ENCODE measurements at places on chromosomes 7 and 10. TPM values are rescaled to one million over a fixed set of nuclear protein-coding genes. Genes with fewer than 3 reads are reported as not detected.
A peak's percentile ranks its signal among the peaks of the same experiment; 100 is the strongest.

The GLI3 gene
- total RNA-seq, result 0.26 TPM

The CYP51A1 gene
- 40.7 TPM for total RNA-seq

The PPP2R2D gene
- total RNA-seq, result 41.9 TPM

The ZC3HAV1L gene
- total RNA-seq, result 17.9 TPM

The GIMAP7 gene
- 89.7 TPM for total RNA-seq

The ELN gene
- total RNA-seq, result not detected

The GPR146 gene
- 0.40 TPM for total RNA-seq

The ZNF248 gene
- 7.4 TPM for total RNA-seq

The CYCS gene
- total RNA-seq, result 160 TPM

The JCAD gene
- 0.16 TPM for total RNA-seq

DNA sequence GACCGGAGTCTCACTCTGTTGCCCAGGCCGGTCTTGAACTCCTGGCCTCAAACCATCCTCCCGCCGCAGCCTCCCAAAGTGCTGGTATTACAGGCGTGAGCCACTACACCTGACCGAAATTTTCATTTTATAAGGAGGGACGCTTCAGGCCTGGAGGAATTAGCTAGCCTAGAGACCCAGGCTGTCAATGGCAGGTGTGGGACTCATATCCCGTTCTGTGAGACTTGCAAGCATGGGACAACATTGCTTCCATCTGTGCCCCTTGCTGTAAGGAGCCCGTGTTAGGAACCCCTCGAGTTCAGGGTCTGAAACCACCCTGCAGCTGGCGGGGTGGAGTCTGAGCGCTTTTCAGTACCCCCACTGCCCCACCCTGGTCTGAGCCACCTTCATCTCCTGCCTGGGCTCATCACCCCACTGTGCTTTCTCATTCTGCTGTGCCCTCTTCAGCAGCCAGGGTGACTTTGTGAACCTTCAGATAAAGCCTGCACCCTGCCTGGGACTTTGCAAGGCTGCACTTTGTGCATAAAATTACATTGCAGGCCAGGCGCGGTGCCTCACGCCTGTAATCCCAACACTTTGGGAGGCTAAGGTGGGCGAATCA is 1.3 kb upstream of the DAGLB start:
- no peak for DNase-seq

DNA sequence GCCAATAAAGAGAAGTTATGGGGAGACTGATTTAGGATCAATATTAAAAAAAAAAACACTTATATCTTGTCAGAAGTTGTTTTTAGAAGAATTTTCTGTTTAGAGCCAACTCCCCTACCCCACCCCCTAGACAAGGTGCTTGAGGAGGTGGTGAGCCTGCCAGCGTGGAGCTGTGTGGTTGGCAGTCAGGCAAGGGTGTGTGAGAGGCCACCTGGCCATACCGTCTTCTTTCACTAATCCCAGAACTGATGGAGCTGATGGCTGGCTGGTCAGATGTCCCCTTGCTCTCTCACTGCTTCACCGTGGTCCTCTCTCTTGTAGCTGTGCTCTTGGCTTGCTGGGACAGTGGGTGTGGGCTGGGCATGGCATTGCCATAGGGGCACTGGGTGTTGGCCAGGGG is 34.3 kb downstream of the NACAD start:
- no peak for DNase-seq

DNA sequence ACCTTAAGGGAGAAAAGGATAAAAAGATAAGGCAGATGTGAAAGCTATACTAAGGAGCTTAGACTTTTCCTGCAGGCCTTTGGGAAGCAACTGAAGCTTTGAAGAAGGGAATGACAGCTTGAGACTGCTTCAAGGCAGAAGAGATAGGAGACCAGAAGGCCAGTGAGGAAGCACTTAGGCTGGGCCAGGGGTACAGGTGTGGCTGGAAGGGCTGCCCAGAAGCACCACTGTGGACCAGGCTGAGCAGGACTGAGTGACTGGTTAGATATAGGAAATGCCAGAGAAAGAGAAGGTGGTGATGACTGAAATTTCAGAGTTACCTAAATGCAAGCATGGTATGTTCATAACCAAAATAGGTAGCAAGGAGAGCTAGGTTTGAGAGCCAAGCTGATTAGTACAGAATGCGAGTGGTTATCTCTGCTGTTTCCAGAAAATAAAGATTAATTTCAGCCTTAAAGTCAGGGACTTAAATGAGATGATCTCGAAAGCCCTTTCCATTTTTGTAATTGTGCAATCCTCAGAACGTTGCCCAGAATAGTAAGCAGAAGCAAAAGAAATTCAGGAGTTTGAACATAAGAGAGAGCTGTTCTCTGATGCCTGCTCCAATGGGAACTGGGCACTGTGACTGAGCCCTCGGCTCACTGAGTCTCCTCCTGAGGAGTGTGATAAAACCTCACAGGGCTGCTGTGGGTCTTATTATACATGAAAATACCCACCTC is 54.9 kb downstream of the MET start:
- no peak for DNase-seq

DNA sequence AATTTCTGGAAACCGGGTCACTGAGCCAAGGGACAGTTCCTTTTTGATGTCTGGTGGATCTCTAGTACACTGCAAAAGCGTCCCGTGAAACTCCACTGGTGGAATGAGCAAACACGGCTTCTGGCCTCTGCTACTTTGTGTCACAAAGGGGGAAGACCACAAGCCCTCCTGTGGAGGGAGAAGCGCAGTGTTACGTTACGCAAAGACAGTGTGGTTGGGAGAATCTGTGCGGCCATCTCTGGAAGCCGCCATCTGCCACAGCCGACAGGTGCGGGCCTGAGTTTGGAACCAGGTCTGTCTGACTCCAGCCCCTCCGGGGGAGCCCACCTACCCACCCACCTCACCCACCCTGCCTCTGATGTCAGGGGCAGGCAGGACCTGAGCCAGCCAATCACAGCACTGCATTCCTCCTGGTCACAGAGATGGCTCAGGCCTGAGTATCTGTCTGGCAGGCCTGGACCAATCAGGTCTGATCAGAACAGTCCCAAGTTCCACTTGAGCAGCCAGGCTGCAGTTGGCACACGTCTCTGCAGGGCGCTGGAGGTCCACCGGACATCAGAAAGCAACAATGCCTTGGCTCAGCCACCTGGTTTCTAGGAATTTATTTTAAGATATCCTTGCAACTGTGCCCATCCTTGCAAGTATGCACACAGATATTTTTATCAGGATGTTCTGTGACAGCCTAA is 3.0 kb upstream of the CYP2W1 start:
- no peak for DNase-seq

- DNase-seq, result no peak
Measured at GRCh38 chr10:3123571-3124411, 48.8 kb downstream of the PITRM1 start.

- no peak for DNase-seq
Measured at GRCh38 chr7:128431754-128432153, 22.0 kb upstream of the IMPDH1 start.

DNA sequence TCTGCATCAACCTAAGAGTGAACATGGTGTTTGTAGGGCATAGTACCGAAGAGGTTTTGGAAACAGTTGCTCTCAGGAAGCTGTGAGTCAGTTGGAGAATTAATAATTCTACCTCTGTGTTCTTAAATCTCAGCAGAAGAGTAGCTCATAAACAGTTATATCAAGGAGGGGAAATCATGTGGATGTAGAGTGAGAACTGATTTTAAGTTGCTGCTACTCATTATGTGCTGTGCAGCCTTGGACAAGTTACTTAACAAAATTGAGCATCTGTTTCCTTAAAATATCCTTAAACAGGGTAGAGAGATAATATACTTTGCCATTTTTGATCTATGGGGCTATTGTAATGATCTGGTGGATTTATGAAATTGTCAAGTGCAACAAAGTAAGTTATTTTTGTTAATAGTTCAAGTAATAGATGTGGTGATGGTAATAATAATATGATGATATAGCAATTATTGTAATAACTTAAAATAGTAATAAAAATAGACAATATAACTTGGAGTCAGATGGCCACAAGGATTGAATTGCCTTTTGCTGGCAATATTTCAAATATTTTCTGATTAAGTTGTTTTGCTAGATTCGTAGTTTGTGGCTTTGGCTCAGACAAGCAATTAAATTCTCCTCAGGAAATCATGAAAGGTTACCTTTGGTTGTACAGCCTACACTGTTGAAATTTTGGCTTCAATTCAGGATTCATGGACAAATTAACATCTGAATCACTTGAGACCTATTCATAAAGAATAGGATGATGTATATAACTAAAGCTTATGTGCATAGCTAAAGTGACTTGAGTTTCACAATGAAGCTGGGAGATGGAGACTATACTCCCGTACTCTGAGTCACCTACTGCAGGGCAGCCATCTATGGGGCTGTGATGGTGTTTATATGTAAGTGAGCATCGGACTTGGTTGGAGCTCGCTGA is 228.5 kb downstream of the CDK14 start:
- no peak for DNase-seq

GRCh38 chr10:78974617-78975317 is 94.0 kb upstream of the ZMIZ1 start:
- DNase-seq, result peak; percentile 80

- DNase-seq, result no peak
Measured at GRCh38 chr7:144854839-144855424, 19.1 kb upstream of the TPK1 start.

- DNase-seq, result no peak
Measured at GRCh38 chr10:119670717-119671116, 19.5 kb downstream of the BAG3 start.

GRCh38 chr10:89002226-89002978 is 11.8 kb downstream of the FAS start:
- DNase-seq, result no peak

DNA sequence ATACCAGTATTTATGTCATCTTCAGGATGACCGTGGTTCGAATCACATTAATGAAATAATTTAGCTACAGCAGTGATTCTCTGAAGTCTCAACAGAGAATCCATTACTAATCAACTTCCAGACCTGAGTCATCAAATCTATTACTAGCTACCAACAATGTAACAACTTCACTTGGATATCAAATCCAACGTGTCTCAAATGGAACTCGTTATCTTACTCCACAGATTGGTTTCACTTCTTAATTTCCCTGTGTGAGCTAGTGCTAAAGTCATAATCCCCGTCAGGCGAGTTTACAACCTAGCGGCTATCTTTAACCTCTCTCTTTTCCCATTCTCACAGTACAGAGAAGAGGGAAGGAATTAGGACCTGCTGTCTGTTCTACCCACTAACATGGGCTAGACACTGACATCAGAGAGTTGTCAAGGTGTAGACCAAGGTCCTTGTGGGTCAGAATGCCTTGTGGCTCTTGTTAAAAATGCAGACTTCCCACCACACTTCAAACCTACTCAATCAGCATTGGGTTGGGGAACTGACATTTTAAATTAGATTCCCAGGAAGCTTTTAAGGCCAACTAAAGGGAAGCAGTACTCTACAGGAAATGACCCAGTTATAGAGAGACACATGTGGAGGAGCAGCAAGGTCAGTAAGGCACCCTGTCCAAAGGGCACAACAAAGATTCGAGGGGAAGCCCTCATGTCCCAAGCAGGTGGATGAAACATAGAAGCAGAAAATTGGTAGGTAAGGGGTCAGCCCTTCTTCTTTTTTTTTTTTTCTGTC is 57.3 kb upstream of the GSAP start:
- no peak for DNase-seq

DNA sequence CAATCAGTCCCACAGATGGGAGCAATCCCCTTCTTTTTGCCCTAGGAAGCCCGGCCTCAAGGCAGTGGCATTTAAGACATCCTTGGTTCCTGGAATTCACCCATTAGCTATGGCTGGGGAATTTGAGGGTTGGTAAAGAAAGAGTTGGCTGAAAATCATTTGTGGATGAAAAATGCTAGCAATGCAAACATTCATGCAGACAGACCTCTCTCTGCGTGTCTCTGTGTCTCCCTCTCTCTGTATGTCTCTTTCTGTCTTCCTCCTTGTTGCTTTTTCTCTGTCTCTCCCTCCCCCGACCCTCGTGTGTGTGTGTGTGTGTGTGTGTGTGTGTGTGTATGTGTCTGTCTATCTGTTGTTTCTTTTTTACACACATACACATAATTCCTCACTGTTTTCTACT is 19.4 kb downstream of the LDB3 start:
- DNase-seq, result no peak

DNA sequence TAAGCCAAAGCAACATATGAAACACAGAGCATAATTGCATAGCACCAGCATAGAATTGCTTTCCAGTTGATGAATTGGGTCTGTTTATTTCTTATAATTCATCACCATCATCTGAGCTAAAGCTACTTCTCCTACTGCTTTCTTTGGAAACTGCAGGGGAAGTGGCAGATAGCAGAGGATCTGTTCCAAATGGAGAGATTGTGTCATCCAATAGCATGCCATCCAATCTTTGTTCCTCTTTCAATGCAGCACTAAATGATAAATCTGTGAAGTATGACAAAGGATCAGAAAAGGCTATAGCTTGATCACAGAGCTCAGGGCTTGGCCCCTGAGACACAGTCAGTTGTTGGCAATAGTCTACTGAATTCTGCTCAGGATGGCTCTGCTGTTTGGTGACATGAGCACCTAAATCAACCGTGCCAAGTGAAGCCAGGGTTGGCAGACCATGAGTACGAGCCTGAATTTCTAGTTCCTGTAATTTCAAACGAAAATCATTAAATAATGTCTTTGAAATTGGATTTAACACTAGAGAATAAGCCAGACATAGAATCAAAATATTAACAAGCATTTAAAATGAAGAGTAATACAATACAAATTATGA is 90.0 kb downstream of the TFEC start:
- DNase-seq, result no peak

DNA sequence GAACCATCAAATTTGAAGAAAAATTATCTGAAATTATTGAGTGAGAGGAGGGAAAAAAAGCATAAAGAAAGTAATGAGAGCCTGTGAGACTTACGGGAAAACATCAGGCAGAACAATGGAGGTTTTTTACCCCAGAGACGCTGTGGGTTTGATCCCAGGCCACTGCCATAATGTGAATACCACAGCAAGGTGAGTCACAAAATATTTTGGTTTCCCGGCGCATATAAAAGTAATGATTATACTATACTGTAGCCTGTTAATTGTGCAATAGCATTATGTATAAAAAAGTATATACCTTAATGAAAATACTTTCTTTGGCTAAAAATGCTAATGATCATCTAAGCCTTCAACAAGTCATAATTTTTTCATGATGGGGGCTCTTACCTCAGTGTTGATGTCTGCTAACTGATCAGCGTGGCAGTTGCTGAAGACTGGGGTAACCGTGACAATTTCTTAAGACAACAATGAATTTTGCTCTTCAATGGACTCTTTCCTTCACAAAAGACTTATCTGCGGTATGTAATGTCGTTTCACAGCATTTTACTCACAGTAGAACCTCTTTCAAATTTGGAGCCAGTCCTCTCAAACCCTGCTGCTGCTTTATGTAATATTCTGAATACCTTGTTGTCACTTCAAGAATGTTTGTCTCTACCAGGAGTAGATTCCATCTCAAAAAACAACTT is 97.0 kb upstream of the FAM20C start:
- no peak for DNase-seq

GRCh38 chr10:103517234-103518085 is 24.0 kb downstream of the NEURL1 start:
- no peak for DNase-seq

- DNase-seq, result no peak
Measured at GRCh38 chr7:25861164-25861496, 290.9 kb upstream of the NFE2L3 start.

GRCh38 chr10:44301781-44302355 is 83.0 kb downstream of the CXCL12 start:
- DNase-seq, result no peak

DNA sequence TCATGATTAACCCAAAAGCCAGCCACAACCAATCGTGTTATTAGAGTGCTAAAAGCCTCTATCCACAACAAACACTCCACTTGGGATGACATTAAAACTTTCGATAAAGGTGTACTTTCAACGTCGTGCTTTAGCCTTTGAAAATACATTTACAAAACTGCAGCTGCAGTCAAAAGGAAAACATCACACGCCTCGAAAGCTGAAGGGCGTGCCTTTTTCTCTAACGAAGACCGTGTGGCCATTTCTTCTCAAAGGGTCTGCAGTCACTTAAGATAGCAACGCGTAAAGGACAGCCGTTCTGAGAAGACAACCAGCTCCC is 1.1 kb downstream of the ARHGAP12 start:
- no peak for DNase-seq
